ENCODE measurements at places on chromosomes 1 and 21. TPM values are rescaled to one million over a fixed set of nuclear protein-coding genes. Genes with fewer than 3 reads are reported as not detected.

The TMEM82 gene
- total RNA-seq: not detected

The OLFML2B gene
- 1.3 TPM for total RNA-seq

The SHISAL2A gene
- 0.11 TPM for total RNA-seq

The TNFSF18 gene
- not detected for total RNA-seq

The CHIA gene
- not detected for total RNA-seq

DNA sequence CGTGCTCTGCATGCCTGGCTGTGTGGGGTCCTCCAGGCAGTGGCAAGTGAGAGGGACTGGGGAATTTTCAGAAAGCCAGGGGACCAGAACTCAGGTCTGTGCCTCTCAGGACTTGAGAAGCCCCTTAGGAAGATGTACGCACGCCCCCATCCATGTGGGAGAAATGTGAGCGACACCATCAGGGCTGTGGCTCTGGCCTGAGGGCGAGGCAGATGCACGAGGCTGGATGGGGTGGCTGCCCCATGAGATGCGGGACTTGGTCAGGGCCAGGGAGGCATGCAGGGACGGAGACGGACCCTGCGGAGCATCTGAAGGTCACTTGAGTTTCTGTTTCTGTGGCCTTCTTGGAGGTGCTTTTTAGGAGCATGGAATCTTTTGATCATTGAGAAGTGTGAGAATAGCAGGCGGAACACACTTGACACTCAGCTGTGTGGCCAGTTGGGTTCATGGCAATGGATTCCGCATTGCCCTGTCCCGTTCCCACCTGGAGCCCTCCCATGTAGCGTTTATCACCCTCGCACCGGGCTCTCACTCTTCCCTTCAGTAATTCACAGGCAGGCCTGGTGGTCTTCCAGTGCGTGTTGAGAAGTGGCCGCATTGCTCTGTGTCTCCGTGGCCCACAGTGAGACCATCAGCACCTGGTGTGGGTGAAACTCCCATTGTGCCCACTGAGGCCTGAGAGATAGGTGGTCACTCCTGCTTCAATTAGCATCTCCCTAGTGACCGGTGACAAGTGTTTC is 30.7 kb upstream of the ACTRT2 start:
- no peak overlapping the region for H3K4me3 ChIP-seq
- no peaks in the 10 kb centered on the region for H3K36me3 ChIP-seq
- DNase-seq: no peak

DNA sequence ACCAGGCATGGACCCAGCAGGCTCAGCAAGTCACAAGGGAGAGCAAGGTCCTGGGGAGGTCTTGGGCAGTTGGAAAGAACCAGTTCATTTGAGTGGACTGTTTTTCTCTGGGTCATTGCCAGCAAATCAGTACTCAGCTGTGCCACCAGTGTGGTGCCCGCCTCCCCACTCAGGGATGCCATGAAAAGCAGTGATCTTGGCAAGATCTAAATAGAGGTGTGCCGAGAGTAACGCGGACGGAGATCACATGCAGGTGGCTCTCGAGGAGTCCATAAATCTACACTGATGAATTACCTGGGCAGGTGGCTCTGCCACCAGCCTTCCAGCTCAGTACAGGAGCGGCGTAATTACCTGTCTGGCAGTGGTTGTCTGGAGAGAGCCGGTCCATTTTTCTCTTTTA is 642.2 kb downstream of the PTPRU start:
- no peak for DNase-seq
- no peaks in the 10 kb centered on the region for H3K36me3 ChIP-seq
- no peaks in the 10 kb centered on the region for H3K27me3 ChIP-seq
- H3K4me3 ChIP-seq: no peak overlapping the region

DNA sequence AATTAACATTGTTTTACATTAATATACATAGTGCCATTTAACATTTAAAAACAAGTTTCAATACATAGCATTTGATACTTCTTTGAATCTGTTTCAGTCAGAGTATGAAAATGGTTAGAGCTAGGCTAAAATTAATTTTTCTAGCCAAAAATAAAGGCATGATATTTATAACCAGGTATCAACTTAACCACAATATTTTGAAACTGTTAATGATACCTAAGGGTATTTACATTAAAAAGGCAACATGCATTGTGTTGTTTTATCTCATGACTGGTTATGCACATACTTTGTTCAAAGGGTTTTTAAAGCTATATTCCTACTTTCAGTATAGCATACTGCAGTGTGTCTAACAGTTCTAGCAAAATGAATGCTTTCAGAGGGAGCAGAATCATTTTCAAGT is 130.0 kb downstream of the HS2ST1 start:
- H3K36me3 ChIP-seq: peaks cover 15% of the 10 kb centered on the region
- no peak for DNase-seq
- H3K27me3 ChIP-seq: no peaks in the 10 kb centered on the region
- H3K27ac ChIP-seq: no peak overlapping the region
- no peaks in the 10 kb centered on the region for H3K4me1 ChIP-seq
- H3K4me3 ChIP-seq: no peak overlapping the region

GRCh38 chr1:30165116-30165515 is 558.3 kb downstream of the MATN1 start:
- no peak overlapping the region for H3K27ac ChIP-seq
- H3K36me3 ChIP-seq: no peaks in the 10 kb centered on the region
- H3K4me3 ChIP-seq: no peak overlapping the region
- H3K4me1 ChIP-seq: no peaks in the 10 kb centered on the region
